ENCODE measurements at places on chromosomes 7 and 10.
A peak's percentile ranks its signal among the peaks of the same experiment; 100 is the strongest.

DNA sequence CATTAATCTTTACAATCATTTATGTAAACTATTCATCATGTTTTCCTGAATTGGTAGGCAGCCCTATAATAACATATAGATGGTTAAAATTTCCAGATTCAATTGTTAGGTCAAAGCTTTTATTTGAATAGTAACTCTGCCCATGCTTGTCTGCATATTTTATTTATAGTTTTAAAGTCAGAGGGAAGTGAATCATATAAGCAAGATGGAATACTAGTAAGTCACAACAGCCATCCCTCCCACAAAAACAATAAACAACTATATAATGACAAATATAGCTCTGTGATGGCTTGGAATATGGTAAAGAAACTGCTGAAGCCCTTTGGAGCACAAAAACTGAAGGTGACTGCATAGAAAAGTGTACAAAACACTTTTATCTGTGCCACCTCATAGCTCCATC lies 156.3 kb upstream of the TMEM106B start:
- DNase-seq = no peak

DNA sequence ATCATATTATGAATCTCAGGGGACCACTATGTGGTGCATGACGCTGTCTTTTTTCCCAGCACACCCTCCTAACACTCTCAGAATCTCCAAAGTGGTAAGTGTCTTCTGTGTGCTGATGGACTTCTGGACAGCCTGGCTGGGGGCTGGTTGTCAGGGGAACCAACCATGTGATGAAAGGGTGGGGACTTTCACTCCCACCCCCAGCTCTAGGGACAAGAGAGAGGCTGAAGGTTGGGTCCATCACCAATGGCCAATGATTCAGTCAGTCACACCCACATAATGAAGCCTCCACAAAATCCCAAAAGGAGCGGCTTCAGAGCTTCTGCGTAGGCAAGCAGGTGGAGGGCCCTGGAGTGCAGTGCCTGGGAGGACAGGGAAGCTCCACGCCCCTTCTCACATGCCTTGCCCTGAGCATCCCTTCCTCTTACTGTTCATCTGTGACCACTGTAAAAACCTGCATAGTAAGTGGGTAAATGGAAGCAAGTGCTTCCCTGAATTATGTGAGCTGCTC lies 44.6 kb downstream of the RASGEF1A start:
- DNase-seq = no peak

GRCh38 chr7:24715171-24715570 lies 42.1 kb downstream of the GSDME start:
- DNase-seq = no peak

- DNase-seq = no peak
Measured at GRCh38 chr10:84946904-84947303, 618.5 kb downstream of the CCSER2 start.

DNA sequence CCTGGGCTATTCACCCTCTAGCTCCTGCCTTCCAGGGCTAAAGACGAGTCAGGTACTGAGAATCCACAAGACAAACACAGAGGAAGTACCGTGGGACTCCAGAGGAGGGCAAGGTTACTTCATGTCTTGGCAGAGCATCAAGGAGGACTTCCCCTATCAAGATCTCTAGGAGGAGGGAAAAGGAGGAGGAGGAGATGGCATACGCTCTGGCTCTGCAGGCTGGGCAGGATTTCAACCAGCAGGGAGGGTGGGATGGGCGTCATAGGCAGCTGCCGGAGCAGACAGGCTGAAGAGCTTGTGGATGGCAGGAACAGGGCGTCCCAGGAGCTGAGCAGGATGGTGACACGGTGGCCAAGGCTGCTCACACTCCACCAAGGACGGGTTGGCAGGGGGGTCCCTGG lies 21.3 kb downstream of the MDH2 start:
- DNase-seq = no peak

DNA sequence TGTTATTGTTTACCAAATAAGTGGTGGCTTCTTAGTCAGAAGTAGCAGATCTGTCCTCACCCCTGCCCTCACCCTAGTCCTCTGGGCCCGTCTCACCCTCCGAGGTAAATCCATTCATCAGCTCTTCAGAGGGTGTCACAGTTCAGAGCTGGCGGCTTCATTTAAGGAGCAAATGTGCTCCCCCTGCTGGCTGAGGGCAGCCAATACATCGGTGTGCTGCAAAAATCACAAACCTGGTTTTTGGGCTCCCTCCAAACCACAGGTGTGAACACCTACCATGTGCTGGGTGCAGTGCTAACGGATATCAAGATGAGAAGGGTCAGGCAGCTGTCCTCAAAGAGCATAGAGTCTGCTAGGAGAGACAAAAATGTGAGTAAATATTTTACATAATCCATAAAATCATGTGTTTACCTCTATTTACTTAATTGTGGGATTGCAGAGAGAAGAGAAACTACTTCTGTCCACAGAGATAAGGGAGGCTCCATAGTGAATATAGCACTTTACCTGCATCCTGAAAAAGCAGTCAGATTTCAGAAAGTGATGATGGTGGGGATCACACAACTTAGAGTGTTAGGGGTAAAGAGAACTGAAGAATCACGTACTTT lies 15.5 kb upstream of the CRTAC1 start:
- DNase-seq = no peak

GRCh38 chr7:155002411-155003091 lies 373 bp downstream of the PAXIP1 start:
- DNase-seq = no peak

DNA sequence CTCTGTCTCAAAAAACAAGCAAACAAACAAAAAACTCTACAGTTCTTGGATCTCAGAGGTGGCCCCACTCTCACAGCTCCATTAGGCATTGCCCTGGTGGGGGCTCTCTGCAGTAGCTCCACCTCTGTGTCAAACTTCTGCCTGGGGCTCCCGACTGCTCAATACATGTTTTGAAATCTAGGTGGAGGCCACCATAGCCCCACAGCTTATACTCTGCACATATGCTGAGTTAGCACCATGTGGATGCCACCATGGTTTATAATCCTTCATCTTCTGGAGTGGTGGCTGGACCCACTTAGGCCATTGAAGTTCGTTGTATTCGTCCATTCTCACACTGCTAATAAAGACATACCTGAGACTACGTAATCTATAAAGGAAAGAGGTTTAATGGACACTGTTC lies 78.4 kb downstream of the SEPTIN14 start:
- no peak for DNase-seq

DNA sequence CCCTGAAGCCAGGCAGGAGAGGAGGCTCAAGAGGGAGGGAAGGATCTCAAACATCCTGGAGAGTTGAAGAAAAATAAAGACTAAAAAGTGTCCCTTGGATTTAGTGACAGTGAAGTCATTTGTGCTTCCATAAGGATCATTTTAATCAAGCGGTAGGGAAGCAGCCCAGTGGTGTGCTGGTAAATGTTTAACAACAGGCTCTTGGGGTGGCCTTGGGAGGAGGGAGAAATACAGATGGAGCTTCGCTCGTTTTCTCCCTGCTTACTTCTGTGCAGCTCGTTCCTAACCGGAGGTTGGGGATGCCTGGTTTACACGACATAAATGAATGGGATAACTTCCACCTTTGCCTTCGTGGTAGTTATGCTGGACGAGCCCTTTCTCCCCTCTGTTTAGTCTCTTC lies 140.0 kb downstream of the CAMK1D start:
- DNase-seq = no peak

- no peak for DNase-seq
Measured at GRCh38 chr10:95211606-95212279, 17.7 kb downstream of the ACSM6 start.

GRCh38 chr10:47264797-47265281 lies 35.2 kb upstream of the GDF10 start:
- no peak for DNase-seq

- no peak for DNase-seq
Measured at GRCh38 chr7:104156842-104157277, 51.0 kb downstream of the ORC5 start.

DNA sequence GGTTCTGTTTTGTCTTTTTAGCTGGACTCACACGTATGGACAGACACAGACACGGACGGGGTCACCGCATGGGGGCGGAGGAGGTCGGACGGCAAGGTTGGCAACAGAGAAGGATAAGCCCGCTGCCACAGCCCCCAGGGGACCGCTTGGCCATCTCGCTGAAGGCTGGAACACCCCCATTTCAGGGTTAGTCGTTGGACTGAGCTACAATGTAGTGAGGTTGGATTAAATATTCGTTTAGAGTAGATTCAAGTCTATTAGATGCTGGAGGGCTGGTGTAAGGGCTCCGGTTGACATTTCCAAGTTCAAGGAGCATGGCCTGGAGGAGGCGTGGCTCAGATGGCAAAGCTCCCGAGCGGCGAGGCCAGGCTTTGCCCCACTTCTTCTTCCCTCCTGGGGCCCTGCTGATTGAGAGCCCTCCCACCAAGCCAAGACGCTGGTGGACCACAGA lies 35.2 kb downstream of the PPIF start:
- no peak for DNase-seq

DNA sequence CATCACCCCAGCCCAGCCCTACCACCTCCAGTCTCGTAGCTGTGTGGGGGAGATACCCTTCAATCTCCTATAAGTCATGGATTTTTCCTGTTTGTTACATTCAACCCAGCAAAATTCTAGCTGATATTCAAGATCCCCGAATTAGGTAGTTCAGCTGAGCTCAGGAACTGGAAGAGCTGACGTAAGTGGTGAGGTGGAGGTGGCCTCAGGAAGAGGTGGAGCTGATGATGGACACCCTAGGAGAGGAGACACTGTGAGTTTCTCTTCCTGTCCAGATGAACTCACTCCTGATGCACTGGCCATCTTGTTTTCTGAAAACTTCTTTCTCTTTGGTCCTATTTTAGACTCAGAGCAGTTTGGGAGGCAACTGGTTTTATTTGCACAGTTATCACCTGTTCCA lies 90.5 kb upstream of the PITRM1 start:
- DNase-seq = no peak

GRCh38 chr10:119379466-119380071 lies 162.9 kb downstream of the RGS10 start:
- DNase-seq = no peak

- DNase-seq = peak; percentile 44
Measured at GRCh38 chr10:90306187-90306586, 551.7 kb downstream of the HTR7 start.

DNA sequence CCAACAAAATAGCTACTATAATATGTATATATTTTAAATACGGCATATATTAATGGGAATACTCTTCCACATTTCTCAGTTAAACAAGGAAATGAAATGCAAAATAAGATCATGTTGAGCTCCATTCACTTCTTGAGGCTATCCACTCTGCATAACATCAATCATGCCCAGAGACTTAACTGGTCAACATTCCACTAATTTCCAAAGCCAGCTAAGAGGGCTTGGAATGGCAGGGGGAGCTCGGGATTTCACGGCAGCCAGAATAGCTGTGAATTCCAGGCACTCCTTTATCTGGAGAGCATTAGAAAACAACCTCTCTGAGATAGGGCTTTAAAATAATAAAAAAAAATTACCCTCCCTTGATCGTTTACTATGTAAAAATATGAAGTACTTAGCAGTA lies 194.9 kb upstream of the CDCA7L start:
- no peak for DNase-seq

- no peak for DNase-seq
Measured at GRCh38 chr10:11758527-11759236, 16.5 kb downstream of the ECHDC3 start.

DNA sequence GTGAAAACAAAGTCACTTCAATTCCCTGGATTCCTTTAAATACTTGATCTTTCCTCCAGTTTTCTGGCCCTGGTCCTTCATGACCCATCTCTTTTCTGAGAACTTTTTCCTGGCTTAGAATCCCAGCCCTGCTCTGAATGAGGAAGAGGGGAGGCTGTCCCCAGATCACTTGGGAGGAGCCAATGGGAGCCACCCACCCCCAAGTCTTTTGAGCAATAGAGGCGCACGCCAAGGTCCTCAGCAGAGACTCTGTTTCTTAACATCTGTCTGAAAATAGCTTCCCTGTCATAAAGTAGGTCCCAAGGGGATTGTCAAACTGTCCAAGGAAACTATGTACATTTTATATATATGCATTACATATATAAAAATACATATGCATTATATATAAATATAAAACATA lies 126.8 kb downstream of the ADRA2A start:
- no peak for DNase-seq

GRCh38 chr7:138903859-138904435 lies 77.2 kb downstream of the KIAA1549 start:
- no peak for DNase-seq

- DNase-seq = no peak
Measured at GRCh38 chr10:121076776-121077715, 225.9 kb downstream of the WDR11 start.

DNA sequence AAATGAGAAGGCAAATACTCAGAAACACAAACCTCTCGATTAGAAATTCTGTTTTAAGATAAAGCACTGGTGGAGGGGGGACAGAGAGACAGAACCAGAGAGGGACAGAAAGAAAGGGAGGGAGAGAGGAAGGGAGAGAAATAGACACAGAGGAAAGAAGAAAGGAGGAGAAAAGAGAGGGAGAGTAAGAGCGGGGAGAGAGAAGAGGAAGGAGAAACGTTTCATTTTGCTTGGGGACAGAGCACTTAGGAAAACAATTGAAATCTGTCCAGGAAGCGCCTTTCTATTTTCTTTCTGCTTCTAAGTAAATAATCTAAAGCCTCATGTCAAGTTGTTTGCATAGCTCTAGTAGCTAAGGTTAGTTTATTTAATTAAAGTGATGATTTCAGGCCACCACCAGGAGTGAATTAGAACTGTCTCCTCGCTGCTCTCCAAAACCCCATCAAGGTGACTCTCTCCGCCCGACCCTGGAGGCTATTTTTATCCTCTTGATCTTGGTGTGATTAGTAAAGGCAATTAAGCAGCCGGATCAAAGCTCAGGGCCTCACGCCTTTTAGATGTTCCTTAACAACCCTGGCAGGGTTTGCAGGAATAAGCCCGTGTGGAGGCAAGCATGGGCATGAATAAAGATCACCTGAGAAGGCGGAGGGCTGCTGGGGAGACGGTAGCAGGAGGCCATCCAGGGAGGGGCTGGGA lies 73.4 kb upstream of the INSIG1 start:
- no peak for DNase-seq

DNA sequence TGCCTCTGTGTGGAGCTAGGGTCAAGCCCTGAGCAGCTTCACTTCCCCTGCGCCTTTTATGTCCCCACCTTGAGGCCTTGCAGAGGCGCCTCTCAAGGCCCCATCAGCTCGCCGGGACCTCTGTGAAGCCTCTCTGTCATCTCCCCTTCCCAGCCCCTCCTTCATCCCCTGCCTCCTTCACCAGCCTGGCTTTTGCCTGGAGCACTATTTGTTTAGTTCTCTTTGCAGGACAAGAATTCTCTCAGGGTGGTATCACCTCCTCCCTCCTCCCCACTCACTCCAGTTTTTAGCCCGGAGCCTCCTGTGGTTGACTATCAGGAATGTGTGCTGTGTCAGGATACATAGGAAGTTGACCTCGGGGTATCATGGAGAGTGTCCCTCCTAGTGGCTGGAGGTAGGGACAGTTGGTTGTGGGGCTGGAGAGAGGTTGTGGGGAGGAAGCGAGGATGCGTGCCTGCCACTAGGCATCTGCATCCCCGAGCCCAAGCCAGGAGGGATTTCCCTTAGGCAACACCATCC lies 89.8 kb upstream of the ANLN start:
- no peak for DNase-seq

GRCh38 chr10:490891-491571 lies 198.4 kb downstream of the DIP2C start:
- DNase-seq = no peak

GRCh38 chr10:101066146-101066895 lies 4.5 kb downstream of the KAZALD1 start:
- no peak for DNase-seq
